ENCODE measurements at places on chromosomes 2 and 18.

- no peak for DNase-seq
Observed at GRCh38 chr2:172281648-172282570, 145.5 kb upstream of the ITGA6 start.

GRCh38 chr2:85907671-85908157 is 18.9 kb upstream of the ST3GAL5 start:
- no peak for DNase-seq

- DNase-seq = no peak
Observed at GRCh38 chr2:96315005-96315399, 9.7 kb upstream of the SNRNP200 start.

DNA sequence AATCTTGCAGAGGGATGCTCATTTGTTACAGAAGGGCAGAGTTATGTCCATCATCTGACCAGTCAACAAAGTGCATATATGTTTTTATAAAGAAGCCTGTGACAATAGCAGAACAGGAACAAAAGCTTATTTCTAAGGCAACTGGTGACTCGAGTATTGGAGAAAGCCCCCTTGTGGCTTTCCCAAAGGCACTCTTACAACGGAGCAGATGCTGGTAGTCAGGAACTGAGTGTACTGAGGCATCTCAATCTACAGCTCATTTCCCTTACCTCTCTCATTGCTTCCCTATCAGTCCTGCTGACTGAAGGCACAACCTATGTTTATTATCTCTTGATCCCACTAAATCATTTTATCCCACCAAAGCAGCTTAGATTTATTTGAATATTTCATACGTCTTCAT is 557.1 kb upstream of the CHAC2 start:
- no peak for DNase-seq

- DNase-seq = no peak
Observed at GRCh38 chr2:40395169-40396073, 56.5 kb downstream of the SLC8A1 start.

GRCh38 chr18:23227726-23228070 is 92.4 kb downstream of the CABLES1 start:
- no peak for DNase-seq

DNA sequence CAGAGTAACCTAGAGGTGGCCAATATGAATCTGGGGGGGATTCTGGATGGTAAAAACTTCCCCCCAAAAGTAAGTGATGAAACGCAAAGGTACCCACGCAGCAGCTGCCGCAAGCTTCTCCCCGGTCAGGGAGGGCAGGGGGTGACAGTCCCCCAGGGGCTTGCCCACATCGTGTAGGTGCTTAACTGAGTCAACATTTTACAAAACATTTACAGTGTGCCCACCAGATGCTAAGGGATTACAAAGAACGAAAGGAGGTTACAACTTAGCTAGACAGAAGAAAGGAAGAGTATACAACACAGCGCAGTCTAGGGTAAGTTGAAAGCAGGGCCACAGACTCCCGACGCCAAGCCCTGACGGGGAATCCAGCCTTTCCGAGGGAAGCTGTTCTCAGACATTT is 45.6 kb downstream of the LPIN2 start:
- no peak for DNase-seq

GRCh38 chr18:48238636-48239035 is 170.5 kb downstream of the ZBTB7C start:
- no peak for DNase-seq

All from stimulated activated CD8-positive, alpha-beta memory T cell treated with anti-CD3 and anti-CD28 coated beads, Interleukin-7, amount 100 ng/mL, for 1 hour (primary cell).